Activated CD8-positive, alpha-beta T cell treated with anti-CD3 and anti-CD28 coated beads, Interleukin-2, amount 10 ng/mL, durations not matched to agents 7 days and 5 days (primary cell): ENCODE measurements at places on chromosomes 3 and 15. TPM values are rescaled to one million over a fixed set of nuclear protein-coding genes. Genes with fewer than 3 reads are reported as not detected.

DNA sequence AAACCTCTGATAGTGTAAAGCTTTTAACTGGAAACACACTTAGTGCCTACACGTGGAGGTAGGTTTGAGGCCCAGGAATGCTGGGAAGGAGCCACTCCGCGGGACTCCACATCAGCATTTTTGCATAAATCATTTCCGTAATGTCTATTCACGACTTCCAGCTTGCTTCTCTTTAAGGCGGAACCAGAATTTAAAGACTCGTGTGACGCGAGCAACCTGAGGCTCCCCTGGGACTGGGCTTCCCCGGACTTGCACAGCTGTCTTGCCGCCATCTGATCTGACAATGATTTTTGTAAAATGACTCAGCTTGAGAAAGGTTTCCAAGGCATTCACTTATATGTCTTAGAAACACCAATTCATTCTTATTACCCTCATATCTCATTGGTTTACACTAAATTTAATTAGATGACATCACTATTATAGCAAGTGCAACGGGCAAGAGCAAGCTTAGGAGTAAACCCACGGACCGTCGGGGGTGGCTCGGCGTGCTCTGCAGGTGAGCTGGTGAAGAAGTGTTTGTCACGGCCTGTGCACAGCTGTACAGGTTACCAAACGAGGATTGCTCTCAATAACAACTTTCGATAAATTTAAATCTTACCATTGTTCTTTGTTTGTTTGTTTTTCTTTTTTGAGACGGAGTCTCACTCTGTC lies 95.2 kb downstream of the CHSY1 start:
- H3K4me1 ChIP-seq: peaks cover 38% of the 10 kb centered on the region
- no peak for DNase-seq
- no peak overlapping the region for H3K27ac ChIP-seq
- H3K36me3 ChIP-seq: no peaks in the 10 kb centered on the region
- no peaks in the 10 kb centered on the region for H3K27me3 ChIP-seq

DNA sequence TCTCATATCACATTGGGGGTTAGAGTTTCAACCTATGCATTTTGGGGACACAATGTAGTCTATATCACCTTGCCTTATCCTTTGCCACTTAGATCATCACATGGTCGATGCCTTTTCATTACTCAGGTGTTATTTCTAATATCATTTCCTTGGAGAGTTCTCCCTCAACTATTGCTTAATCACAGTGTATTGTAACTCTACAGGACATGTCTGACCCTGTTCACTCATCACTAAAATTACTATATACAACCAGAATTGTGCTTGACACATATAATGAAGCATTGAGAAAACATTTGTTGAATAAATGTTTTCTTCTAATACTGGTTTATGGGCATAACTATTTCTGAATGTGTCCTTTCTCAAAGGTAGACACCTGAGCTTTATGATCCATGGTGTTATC lies 207.4 kb downstream of the EPHA6 start:
- H3K4me3 ChIP-seq: no peak overlapping the region
- DNase-seq: no peak
- H3K27ac ChIP-seq: no peak overlapping the region
- no peaks in the 10 kb centered on the region for H3K36me3 ChIP-seq

DNA sequence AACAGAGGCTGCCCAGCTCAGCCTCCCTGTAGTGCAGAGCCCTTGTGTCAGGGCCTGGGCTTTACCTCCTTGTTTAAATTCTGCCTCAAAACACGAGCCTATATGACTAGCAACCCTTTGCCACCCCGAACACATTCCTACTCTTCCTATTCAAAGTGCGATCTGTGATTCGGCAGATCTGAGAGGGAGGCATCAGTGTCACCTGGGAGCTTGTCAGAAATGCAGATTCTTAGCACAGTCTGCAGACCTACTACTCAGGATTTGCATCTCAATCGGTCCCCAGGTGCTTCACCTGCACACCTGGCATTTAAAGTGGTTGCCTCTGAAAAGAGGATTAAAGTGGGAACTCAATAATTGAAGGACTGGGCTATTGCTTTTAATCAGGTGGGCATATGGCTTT lies 273.2 kb upstream of the TOPAZ1 start:
- H3K27me3 ChIP-seq: peaks cover 24% of the 10 kb centered on the region
- DNase-seq: no peak
- no peak overlapping the region for H3K4me3 ChIP-seq

DNA sequence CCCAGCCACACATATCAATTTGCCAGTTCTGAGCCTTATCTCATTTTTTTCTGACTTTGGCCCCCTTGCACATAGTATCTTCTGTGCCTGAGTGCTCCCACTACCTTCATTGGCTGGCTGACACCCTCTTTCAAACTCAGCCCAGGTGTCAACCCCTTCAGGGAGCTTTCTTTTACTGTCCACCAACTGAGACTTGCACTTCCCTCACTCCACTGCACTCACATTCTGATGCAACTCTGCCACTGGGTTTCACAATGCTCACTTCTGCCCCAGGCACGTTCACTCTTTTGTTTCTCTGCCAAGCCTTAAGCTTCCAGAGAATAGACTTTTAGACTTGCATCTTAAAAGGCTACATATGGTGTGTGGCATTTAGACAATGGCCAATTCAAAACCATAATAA lies 101.5 kb upstream of the CBLB start:
- H3K27me3 ChIP-seq: no peaks in the 10 kb centered on the region
- H3K36me3 ChIP-seq: peaks cover 20% of the 10 kb centered on the region
- no peak for DNase-seq
- H3K4me1 ChIP-seq: no peaks in the 10 kb centered on the region
- no peak overlapping the region for H3K27ac ChIP-seq

DNA sequence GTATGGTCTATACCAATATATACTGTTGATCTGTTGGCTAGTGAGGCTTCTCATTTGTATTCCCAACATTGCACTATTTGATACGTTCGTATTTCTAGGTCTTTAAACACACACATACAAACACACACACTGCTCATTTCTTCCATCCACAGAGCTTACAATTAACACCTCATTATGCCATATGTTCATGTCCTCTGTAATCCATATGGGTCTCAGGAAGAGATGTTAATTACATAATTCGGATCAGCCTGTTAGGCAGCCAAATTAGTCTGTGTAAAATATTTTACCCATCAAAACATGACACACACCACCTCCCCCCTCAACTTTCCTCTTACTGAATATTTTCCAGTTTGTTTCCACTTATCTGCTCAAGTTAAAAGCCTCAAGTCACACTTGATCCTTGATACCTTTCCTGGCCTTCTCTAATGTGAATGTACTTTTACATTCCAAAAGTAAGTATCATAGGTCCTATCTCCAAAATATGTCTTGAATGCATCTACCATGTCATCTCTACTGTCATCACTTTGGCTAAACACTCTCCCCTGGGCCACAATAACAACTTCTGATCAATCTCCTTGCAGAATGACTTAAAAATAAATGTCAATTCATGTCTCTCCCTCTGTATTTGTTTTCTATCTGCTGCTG lies 28.2 kb downstream of the EOGT start:
- H3K4me1 ChIP-seq: no peaks in the 10 kb centered on the region
- H3K4me3 ChIP-seq: no peak overlapping the region
- H3K27me3 ChIP-seq: no peaks in the 10 kb centered on the region
- H3K36me3 ChIP-seq: peaks cover 51% of the 10 kb centered on the region
- DNase-seq: no peak

GRCh38 chr15:31398677-31399301 lies 72.2 kb downstream of the KLF13 start:
- H3K27me3 ChIP-seq: no peaks in the 10 kb centered on the region
- H3K4me1 ChIP-seq: peaks cover 50% of the 10 kb centered on the region
- peak overlapping the region; percentile 52 for H3K27ac ChIP-seq
- H3K36me3 ChIP-seq: no peaks in the 10 kb centered on the region
- no peak overlapping the region for H3K4me3 ChIP-seq

- H3K4me3 ChIP-seq: no peak overlapping the region
- H3K27me3 ChIP-seq: peaks cover 3% of the 10 kb centered on the region
- H3K4me1 ChIP-seq: no peaks in the 10 kb centered on the region
- H3K36me3 ChIP-seq: no peaks in the 10 kb centered on the region
These were observed 76.1 kb downstream of the ISG20 start for GRCh38 chr15:88714782-88715372.

DNA sequence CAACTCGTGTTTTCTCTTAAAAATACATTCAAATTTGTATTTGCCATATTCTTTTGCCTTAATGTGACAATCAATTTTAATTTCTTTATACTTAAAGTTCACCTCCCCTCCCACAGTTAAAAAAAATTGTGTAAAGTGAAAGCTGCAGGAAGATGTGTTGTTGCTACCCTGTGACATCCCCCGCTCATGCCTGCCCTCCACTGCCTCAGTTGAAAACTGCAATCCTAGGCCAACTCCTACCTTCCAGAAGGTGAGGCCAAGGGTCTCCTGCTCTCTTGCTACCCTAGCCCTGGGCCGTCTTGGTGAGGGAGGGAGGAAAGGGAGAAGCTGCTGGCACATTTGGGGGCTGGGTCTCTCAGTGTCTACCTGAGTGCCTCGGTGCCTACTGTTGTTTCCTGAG lies 57.0 kb upstream of the CMTM7 start:
- H3K27me3 ChIP-seq: no peaks in the 10 kb centered on the region
- DNase-seq: peak; percentile 56
- no peak overlapping the region for H3K4me3 ChIP-seq
- H3K27ac ChIP-seq: no peak overlapping the region
- H3K4me1 ChIP-seq: peaks cover 18% of the 10 kb centered on the region
- no peaks in the 10 kb centered on the region for H3K36me3 ChIP-seq

The GCNT3 gene
- not detected for total RNA-seq

The LRRIQ4 gene
- total RNA-seq: 0.13 TPM
